RPMI8226 (cell line): ENCODE measurements at places on chromosomes 5 and 9.

GRCh38 chr5:15601274-15601673 is 101.3 kb downstream of the FBXL7 start:
- DNase-seq = no peak

DNA sequence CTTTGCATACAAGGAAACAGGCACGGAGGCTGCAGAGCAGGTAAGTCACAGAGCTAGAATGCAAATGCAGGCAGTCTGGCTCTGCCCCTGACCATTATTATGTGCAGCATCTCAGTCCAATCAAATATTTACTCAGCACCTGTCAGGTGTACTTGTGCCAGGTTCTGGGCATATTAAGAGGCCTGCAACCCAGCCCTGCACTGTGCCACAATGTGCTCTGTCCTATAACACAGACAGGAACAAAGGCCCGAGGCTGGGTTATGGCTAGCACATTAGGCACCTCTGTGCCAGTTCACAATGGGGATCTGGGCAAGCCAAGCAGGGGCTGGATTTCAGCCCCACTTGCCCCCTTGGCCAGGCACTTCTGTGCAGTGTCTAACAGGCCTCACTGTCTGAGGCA is 14.0 kb downstream of the ARL15 start:
- DNase-seq = no peak

- peak; percentile 50 for DNase-seq
Measured at GRCh38 chr9:89919171-89919681, 314.4 kb downstream of the GADD45G start.

DNA sequence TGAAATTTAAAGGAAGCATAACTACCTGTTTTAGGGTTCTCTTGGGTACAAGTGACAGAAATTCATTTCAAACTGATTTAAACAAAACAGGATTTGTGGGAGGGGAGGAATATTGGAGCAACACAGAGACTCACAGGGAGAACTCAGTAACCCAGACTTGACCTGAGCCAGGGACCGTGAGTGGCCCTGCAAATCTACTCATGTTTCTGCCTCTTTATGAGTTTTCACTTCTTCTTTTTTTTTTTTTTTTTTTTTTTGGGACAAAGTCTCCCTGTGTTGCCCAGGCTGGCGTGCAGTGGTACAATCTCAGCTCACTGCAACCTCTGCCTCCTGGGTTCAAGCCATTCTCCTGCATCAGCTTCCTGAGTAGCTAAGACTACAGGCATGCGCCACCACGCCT is 405.6 kb upstream of the ZNF608 start:
- DNase-seq = peak; percentile 11

- DNase-seq = no peak
Measured at GRCh38 chr5:149360272-149360671, 2.4 kb downstream of the PCYOX1L start.

DNA sequence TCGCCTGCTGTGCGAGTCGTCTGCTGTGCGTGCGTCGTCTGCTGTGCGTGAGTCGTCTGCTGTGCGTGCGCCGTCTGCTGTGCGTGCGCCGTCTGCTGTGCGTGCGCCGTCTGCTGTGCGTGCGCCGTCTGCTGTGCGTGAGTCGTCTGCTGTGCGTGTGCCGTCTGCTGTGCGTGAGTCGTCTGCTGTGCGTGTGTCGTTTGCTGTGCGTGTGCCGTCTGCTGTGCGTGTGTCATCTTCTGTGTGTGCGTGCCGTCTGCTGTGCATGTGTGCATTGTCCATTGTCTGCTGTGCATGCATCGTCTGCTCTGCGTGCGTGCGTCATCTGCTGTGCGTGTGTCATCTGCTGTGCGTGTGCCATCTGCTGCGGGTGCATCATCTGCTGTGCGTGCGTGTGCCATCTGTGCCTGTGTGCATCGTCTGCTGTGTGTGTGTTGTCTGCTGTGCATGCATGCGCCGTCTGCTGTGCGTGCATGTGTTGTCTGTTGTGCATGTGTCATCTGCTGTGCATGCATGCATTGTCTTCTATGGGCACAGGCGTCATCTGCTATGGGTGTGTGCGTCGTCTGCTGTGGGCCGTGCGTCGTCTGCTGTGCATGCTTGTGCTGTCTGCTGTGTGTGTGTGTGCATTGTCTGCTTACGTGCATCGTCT is 68.6 kb upstream of the IRX4 start:
- no peak for DNase-seq

DNA sequence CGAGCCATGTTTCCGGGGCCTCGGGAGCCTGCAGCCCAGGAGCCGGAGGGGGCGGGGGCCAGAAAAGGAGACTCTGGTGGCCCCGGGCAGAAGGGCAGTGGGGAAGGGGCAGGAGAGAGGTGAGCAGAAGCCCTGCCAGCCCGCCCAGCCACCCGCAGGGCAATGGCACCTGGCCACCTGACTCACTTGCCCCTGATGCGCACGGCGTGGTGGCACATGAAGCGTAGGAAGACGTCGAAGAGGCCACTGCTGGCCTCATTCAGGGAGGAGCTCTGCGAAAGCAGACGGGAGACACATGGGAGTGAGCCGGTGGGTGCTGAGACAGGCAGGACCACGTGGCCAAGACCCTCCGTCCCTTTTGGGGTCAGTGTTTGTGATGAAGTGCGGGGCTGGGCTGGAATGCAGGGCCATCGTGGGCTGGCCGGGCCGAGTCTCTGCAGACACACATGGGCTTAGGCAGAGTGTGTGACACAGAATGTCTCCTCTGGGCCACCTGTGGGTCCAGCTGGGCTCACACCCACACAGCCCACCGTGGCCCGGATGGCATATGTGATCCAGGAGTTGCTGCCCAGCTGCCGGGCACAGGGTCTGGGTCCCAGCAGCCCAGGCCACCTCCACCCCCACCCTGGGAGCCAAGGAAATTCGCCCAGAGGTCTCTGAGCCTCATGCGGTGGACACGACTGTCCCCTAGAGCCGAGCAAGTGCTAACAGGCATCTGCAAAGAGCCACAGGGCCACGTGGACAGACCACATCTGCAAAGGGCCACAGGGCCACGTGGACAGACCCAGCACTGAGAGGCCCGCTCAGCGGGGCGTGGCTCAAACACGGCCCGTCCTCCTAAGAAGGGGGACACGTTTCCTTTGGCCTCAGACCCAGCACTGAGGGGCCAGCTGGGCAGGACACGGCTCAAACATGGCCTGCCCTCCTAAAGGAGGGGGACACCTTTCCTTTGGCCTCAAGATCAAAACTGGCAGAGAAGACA is 23.6 kb downstream of the TERT start:
- DNase-seq = no peak

DNA sequence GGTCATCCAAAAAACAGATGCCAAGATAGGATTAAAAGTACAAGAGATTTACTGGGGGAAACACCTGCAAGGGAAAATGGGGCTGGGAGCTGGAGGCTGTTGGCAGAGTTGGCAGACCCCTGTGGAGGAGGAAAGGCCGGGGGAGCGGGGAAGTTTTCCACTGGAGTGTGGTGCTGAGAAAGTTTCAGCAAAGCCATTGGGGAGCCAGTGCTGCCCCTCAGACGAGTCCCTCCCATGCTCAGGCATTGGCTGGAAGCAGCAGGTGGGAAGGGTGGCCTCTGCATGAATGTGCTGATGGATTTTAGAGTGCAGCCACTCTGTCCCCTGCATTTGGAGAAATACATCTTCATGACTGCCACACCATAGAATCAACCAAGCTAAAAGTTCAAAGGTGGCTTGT is 52.8 kb downstream of the TTC1 start:
- DNase-seq = no peak

GRCh38 chr5:140953234-140953633 is 13.0 kb upstream of the PCDHAC2 start:
- DNase-seq = no peak

DNA sequence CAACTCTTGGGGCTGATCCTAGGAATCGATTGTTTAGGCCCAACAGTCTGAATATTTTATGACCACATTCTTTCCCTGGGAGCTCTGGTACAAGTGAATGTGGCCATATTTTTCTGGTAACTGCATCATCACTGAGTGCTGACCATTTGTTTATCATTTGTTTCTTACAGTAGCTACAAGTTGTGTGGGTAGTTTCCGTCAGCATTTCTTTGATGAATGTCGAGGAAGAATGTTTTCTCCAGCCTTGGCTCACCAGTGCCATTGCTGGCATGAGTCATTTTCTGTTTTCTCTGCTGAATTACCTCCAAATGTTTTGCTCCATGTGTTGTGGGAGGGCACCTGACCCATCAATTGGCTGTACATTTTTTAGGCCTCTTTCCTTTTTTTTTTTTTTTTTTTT is 14.1 kb upstream of the CARD19 start:
- no peak for DNase-seq

DNA sequence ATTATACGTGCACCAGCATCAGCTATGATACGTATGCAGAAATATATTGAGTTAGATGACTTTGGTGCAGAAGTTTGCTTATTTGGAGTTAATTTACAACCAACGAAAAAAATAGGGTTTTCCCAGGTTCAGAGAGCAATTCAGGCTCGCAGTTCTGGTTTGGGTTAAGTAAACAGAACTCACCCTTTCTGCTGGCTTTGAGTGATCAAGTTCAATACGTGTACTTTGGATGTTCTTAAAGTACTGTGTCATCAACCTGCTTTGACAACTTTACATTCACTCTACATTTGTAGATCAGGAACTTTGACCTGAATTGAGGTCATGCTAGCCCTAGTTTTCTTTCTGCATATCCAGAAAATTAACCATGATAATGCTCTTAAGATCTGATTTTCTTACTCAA is 40.7 kb downstream of the ACOT12 start:
- DNase-seq = no peak

GRCh38 chr5:149903404-149903803 is 41.2 kb downstream of the PDE6A start:
- DNase-seq = no peak

DNA sequence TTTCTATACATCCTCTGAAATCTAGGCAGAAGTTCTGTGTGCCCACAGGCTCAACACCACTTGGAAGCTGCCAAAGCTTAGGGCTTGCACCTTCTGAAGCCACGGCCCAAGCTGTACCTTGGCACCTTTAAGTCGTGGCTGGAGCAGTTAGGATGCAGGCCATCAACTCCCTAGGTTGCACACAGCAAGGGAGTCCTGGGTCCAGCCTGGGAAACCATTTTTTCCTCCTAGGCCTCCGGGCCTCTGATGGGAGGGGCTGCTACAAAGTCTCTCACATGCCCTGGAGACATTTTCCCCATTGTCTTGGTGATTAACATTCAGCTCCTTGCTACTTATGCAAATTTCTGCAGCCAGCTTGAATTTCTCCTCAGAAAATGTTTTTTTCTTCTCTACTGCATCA is 15.5 kb upstream of the PLK2 start:
- no peak for DNase-seq

DNA sequence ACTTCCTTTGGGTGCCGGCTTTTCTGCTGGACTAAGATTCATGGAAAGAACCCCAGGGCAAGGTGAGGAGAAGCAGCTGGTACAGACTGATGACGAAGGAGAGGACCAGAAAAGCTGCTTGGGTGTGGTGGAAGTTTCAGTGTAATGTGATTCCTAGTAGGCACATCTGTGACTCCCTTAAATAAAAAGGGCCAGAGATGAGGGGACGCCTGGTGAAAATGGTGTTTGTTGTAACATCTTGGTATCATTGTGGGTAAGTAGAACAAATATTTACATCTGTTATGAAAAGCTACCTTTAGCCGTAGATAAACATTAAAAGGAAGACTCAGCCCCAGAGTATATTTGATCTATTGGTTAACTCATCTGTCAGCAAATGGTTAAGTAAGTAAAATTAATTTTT is 33.8 kb downstream of the OTULINL start:
- no peak for DNase-seq

- DNase-seq = no peak
Measured at GRCh38 chr9:126682928-126683697, 69.4 kb downstream of the LMX1B start.

- peak; percentile 40 for DNase-seq
Measured at GRCh38 chr9:626596-626995, 214.9 kb upstream of the DMRT1 start.

- no peak for DNase-seq
Measured at GRCh38 chr9:131258186-131258585, 18.1 kb downstream of the FAM78A start.

GRCh38 chr9:131116281-131117120 is 8.9 kb upstream of the NUP214 start:
- no peak for DNase-seq

GRCh38 chr9:4315582-4316215 is 15.8 kb upstream of the GLIS3 start:
- DNase-seq = peak; percentile 69

DNA sequence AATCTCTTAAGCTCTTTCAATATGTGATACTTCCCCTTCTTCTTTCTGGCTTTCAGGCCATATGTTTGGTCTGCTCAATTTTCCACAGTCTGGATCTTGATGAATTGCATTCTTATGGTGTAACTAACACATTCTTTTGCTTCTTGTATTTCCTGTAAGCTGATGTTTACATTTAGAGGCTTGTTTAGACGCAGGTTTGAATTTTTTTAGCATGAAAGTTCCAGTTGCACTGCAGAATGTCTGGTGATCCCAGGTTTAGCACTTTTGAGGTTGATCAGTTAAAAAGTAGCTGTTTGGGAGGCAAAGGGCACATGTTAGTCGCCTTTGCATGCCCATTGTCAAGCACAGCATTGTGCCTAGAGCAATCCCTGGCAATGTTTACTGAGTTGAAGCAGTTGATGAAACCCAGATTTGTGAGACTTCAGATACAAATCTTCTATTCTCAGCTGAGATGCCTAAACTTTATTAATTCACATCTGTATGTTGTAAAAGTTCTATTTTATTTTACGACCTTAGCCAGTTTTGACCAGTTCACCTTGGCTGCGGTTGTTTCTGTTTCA is 59.6 kb upstream of the SPATA31C2 start:
- DNase-seq = no peak

- DNase-seq = no peak
Measured at GRCh38 chr9:124293718-124294506, 36.2 kb downstream of the NEK6 start.

DNA sequence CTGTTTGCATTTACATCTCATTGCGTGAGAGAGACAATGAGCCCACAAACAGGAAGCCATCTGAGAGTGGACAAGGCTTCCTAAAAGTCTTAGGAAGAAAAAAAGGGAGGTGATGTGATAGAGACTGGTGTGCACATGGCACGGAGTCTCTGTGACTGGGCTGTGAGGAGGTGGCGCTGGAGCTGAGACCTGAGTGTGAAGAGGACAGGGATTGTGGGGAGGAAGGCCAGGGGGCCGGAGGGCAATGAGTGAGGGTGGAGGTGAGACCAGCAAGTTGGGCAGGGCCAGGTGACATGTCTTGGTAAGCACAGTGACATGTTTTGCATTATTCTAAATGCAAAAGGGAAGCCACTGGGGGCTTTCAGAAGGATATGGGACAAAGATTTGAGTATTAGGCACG is 45.0 kb downstream of the TSPAN17 start:
- no peak for DNase-seq

GRCh38 chr9:116141864-116142561 is 11.6 kb upstream of the PAPPA start:
- DNase-seq = no peak

DNA sequence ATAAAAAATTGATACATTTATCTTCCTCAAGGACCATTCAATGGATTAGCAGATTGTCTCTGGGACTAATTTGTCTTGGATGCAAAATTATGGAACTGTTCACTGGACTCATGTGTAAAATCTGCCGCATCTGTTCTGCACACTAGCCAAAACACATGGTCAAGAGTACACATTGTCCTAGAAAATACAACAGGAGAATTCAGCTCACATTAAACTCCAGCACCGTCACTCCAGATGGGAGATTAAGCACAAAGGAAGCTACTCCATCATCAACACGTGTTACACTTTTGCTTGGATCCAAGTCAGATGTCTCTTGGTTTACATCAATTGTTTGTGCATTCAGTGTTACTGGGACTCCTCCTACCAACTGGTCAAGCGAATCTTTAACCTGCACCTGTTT is 28.8 kb downstream of the C5 start:
- no peak for DNase-seq

- no peak for DNase-seq
Measured at GRCh38 chr9:37840560-37841194, 40.1 kb downstream of the DCAF10 start.
